NCI-H226 (cell line): ENCODE measurements at places on chromosomes 7 and 10.

DNA sequence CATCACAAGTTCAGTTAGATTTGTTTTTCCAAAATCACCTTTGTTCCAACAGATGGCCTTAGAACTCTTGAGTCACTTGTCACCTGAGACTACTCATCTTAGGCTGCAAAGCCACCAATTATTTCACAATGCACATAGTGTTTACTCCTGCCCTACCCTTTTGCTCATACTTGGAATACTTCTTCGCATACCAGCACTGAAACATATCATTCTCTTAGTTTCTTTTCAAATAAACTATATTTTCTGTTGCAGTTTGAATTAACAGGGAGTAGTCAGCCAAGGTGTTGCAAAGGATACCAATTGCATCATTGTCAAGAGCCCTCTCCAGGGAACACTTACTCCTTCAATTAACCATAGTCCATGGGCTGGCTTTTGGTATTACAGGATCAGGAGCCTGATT lies 71.0 kb downstream of the CASD1 start:
- DNase-seq: peak; percentile 39

- no peak for DNase-seq
These were observed 35.2 kb downstream of the ATXN7L1 start for GRCh38 chr7:105840981-105841749.

DNA sequence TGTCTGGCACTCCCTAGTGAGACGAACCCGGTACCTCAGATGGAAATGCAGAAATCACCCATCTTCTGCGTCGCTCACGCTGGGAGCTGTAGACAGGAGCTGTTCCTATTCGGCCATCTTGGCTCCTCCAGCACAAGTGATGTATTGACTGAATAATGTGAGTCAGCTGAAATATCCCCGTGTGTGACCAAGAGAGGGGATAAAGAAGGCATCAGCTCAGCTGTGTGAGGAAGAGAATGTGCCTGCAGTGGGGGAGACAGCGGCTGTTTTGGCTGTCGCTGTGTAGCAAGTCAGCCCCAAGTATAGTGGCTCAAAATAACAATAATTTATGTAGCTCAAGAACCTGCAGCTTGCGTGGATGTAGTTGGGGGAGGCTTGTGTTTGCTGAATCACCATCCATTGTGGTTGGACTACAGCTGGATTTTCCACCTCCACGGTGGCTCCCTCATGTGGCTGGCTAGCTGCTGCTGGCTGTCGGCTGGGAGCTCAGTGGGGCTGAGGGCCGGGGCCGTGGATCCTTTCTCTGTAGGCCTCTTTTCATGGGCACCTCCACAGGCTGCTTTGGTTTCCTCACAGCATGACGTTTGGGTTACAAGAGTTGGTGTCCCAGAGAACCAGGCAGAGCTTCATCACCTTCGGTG lies 434.5 kb downstream of the CCSER2 start:
- DNase-seq: no peak

- DNase-seq: no peak
These were observed 53.4 kb downstream of the TAS2R16 start for GRCh38 chr7:122942059-122942458.

DNA sequence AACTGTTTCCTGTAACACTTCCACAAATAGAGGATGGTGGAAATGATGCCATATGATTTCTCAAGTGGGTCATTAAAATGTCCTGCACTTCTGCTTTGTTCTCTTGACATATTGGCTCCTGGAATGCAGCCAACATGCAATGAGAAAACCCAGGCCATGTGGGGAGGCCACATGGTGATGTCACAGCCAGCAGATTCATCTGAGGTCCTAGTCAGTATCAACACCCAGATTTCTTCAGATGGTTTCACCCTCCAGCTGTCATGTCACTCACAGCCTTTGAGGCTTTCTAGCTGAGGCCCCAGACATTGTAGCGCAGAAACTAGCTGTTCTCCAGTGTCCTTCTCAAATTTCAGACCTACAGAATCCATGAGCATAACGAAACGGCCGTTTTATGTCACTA lies 102.3 kb upstream of the NUPR2 start:
- no peak for DNase-seq

DNA sequence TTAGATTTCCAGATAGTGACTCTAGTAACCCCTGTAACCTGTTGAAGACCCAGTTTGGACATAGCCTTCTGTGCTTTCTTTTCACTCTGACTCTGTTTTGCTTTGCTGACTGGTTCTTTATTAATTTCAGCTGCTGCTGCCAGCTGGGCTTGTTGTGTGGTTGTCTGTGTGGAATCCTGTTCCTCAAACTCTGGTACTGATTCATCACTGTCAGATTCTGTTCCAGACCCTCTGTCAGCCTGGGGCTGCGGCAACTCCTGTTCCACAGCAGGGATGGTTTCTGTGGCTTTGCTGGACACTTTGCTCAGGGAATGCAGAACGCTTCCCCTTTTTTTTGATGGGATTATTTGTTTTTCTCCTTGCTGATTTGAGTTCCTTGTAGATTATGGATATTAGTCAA lies 104.9 kb downstream of the SEC23IP start:
- DNase-seq: no peak

DNA sequence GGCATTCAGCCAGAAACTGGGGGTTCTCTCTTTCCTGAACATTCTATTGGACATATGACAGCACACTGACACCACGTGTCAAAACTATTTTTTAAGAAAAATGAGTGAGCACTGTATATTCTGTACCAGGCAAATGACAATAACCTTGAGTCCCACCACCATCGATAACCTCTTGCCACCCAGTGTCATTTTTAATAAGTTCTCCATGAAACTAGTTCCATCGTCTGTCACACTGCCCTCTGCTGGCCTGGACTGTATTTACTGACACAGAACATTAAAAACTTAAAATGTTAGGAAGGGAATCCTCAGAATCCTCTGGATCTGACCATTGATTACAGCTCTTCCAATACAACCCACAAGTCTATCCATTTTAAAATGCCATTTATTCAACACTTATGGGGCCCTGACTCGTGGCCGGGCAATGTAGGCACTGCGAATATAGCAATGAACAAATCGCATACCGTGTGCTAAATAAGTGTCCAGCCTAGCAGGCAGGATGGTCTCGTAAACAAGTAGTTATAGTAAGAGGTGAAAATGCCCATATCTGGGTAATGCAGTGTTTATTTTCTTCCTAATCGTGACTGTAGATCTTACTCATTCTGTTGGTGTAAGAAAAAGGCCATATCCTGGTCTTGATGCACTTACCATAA lies 35.9 kb upstream of the CACNB2 start:
- no peak for DNase-seq

DNA sequence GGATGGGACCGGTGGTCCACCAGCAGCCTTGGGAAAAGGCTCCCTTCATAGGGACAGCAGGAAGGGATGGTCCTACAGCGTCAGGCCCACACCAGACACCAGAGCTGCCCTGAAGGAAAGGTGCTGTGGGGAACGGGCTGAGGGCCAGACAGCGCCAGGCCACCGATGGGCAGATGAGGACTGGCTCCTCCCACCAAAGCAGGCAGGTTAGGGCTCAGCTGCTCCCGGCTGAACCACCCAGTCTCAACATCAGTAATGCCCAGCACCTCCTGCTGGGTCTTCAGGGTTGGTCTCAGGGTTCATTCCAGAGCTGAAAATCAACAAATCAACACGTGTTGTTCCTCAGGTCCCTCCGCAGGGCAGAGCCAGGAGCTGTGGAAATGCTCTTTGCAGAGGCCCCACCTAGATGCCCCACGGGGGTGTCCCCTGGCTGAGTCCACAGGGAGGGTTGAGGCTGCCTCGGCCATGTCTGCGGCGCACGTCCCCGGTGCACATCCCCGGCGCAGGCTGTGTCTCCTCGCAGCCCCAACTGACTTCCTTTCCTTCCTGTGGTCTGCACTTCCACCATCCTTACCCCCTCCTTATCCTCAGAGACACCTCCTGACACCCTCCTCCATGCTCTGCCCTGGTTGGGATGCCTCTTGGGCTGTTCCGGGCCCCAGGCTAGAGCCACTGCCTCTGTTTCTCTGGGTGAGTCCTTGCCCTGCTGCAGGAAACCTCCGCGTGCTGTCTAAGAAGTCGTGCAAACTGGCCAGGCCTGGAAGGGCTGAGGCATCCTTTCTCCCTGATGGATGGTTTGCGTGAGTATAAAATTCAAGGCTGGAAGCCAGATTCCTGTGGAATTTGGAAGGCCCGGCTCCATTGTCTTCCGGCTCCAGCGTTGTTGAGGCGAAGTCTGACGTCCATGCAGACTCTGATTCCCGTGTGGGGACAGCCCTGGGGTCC lies 32.8 kb upstream of the CFAP46 start:
- DNase-seq: no peak

DNA sequence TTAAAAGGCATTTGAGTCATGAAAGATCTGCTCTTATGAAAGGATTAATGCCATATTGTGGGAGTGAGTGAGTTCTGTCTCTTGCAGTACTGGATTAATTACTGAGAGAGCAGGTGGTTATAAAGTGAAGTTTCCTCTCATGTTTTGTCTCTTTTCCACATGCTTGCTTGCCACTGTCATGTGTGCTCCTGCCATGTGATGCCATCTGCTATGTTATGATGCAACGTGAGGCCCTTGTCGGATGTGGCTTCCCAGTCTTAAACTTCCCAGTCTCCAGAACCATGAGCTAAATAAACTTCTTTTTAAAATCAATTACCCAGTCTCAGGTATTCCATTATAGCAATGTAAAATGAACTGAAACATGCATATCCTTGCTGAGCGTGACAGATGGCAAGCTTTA lies 22.7 kb upstream of the TCTN3 start:
- DNase-seq: no peak

DNA sequence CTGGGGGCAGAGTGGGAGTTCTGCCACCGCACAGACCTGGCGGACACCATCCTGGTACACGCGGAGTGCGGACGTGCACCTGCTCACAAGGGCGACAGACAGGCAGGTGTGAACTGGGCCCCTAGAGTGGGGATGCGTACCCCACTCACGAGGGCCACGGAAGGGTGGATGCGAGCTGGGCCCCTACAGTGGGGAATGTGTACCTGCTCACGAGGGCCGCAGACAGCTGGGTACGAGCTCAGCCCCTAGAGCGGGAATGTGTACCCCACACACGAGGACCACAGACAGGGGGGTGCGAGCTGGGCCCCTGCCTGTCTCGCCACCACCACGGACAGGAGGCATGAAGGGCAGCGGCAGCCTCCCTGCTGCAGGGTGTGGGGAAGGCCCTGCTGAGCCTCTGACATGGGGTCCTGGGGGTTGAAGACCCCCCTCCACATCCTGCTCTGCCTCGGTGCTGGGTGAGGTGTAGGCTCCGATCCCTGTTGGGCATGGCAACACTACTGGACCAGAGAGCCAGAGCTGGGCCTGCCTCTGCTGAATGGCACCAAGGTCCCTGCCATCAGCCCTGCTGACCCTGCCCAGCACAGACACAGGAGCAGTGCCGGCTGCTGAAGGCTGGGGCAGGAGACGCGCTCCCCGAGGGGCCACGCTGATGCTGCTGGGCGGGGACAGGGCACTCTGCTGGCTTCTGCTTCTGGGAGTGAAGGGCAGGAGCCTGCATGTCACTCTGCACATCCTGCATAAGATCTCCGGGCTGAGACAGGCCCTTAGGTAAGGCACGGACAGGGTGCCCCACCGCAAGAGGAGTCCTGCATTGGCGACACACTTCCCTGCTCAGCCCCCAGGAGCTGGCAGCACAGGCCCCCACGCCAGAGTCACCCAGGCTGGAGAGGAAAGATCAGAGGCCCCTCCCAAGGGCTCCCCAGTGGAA lies 259.2 kb downstream of the MAD1L1 start:
- no peak for DNase-seq

DNA sequence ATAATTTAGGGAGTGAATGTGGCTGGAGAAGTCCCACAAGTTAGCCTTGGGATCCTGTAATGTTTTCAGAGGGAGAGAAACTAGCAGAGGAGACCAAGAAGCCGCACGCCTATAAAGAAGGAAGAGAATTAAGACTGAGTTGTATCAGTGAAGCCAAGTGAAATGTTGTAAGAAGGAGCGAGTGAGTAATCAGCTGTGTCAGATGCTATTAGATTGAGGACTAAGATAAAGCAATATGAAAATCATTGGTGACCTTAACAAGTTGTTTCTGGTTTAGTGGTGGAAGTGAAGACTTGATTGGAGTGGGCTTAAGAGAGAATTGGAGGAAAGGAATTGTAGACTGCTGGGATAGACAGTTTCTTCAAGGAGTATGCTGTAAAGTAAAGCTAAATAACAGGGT lies 8.8 kb downstream of the CCSER2 start:
- DNase-seq: no peak

DNA sequence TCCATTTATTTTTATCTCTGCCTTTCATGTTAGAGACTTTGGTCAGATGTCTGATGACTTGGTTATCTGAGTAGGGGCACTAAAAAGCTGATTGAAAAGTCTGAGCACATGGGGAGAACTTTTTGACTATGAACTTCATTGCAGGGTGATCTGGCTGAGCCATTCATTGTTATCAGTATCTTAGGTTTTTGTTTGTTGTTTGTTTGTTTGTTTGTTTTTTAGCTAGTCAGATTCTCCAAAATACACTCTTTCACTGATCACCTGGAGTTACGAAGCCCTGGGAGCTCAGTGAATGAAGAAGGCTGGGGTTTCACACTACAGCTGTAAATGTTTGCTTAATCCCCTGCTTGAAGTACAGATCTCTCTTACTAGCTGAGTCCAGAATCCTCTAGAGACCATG lies 28.6 kb upstream of the DLG5 start:
- DNase-seq: no peak

DNA sequence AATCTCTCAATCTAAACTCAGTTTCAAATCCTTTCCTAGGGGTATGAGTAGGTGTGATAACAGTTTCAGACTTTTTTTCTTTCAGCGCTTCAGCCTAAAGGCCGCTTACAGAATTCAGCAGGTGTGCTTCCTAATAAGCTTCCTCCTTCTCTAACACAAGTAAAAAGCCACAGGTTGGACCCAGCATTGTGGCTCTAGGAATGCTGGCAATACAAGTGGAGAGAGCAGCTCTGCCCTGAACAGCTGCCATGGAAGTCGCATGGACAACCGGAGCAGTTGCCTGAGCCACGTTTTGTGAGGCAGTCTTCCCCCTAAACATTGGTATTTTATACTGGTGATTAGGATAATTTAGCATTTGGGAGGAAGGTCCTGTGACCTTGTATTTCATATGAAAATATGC lies 83.5 kb downstream of the ST7 start:
- DNase-seq: no peak

DNA sequence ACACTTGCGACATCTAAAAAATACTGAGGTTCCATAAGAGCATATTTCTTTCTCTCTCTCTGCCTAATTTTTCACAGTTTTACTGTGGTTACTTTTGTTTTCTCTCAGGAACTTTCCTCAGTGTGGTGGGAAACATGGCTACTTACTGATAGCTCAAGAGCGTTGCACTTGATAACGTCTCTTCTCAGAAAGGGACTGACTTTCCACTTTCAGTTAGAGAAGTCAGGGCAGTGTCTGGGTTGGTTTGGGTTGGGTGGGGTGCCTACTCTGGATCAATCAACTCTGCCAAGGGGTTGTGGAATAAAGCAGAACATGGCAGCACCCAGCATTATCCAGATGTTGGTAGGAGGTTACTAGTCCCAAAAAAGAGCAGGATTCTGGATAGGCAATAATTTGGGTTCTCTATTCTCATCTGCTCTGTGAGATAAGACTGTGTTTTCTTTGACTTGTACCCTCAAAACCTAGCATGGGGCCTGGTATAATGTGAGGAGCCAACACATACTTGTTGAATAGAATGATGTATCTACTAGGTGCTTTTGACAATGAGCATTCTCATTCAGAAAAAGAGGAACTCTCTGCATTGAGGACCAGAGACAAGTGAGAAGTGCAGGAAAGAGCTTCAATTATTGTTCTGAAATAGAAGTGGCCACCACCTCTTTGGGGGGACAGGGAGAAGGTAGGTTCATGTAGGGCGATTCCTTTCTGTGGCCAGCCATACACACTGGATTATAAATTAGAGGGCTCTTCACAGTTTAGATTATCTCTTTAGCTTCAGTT lies 315.7 kb downstream of the REEP3 start:
- DNase-seq: no peak
